ENCODE measurements at places on chromosomes 4 and X.

DNA sequence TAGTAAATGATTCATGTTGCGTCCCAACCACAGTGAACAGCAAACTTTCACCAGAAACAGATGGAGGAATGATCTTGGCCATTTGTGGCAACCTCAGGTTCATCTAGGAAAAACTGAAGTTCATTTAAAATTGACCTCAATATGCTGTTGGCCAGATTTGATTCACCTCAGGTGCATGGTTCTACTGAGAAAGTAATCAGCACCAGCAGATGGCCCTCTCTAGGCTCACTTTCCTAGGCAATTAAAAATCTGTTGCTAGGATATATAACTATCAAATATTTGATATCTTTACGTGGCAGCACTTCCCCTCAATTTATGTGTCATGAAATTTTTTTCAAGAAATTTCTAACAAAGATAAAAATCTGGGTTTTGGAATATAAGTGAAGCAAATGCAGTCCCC lies 344.7 kb downstream of the GALNTL6 start:
- DNase-seq = no peak

- no peak for DNase-seq
These were observed 55.1 kb downstream of the CPZ start for GRCh38 chr4:8647626-8648025.

GRCh38 chr4:167989815-167990214 lies 102.5 kb upstream of the ANXA10 start:
- DNase-seq = no peak

DNA sequence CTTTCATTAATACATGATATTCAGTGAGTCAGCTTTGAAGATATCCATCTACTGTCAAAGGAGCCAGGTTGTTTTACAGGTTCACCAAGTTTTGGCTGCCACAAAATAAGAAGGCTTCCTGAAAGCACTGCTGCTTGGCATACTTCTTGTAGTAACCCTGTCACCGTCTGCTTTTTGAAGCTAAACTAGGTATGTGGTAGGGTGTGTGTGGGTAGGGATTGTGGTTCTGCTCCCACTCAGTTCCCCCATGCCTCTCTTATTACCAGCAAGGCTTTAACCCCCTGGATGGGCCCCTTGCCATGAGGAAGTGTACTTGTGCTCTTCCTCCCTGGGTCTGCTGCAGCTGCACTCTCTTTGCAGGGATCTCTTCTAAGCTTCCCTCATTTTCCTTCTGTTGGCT lies 191.2 kb downstream of the BANK1 start:
- DNase-seq = no peak

DNA sequence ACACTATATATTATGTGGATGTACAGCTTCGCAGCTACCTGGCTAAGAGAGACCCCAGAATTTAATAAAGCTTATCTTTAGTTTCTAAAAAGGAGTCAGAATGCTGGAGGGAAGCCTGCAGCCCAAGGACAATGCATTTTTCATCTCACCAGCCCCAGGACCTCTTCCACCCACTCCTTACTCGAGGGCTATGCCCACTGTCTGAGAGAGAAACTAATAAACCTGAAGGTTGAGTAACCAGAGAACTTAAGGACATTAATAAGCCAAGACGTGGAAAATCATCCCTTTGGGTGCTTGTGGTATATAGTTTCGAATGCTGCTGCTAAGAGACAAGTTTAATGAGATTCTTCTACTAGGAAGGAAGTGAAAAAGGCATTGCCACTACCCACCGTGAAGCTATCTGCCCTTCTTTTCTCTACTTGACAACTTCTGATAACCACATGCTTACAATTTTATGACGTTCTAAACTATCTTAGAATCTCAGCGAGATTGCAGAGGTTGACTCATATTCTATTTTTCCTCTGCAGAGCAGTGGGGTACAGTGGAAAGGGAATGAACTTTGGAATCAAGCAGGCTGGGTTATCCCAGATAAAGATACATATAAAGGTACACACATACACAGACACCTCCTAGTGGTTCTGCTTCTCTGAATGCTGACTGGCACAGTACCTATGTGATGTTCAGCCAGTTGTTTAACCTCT lies 3.3 kb downstream of the RELL1 start:
- DNase-seq = no peak

DNA sequence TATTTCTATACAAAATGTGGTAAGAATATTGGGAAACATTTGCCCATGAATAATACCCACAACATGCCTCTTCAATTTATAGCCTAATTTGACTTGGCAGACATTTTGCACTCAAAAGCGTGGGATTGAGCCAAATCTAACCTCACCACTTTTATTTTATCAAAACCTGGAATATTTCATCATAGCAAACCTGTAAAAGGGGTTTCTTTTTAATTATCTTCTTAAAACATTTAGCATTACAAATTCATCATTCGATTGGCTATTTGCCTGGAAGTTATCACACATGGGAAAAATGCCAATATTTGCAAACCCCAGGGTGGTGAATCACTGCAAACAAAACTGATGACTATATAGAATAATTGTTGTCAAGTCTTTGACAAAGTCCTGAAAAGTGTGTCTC lies 56.2 kb downstream of the VCX3B start:
- no peak for DNase-seq

Data from NCI-H2107 (cell line).